SJSA1 (cell line): ENCODE measurements at places on chromosomes 6 and 20. TPM values are rescaled to one million over a fixed set of nuclear protein-coding genes. Genes with fewer than 3 reads are reported as not detected.

- no peak for DNase-seq
Observed at GRCh38 chr20:6034134-6034969, 19.5 kb downstream of the LRRN4 start.

- no peak for DNase-seq
Observed at GRCh38 chr6:69180361-69181067, 545.4 kb downstream of the ADGRB3 start.

DNA sequence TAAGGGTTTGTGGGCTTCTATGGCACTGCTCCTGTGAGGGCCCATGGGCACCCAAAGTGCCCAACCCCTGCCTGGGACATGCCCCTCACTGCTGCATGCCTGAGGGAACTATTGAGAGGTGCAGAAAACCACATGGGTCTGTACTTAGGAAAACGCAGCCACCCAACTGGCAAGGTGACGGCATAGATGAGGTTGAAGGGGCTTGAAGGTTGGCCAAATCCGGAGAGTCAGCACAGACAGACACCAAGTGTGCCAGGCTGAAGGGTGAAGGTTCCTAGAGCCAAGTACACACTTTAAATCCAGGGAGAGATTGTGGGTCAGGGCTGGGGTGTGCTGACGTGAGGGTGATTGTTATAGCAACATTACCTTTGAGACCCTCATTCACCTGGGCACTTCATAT, 6.2 kb downstream of the BANF2 start:
- no peak for DNase-seq

DNA sequence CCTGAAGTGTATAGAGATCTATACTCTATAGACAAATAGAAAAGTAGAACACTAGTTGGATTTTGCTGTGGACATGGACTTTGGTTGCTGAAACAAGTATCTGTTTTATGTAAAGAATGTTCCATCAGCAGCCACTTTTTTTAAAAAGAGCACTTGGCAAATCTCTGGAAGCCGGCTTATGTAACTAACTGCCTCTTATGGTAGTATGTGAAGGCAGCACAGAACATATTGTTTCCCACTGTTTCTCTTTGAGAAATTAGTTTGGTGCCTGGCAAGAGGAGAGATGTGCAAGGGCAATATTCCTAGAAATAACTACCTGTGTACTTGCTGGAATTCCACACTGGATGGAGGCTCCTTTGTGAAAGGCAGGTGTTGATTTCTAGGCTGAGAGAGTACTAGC, 242.3 kb upstream of the PREP start:
- no peak for DNase-seq

DNA sequence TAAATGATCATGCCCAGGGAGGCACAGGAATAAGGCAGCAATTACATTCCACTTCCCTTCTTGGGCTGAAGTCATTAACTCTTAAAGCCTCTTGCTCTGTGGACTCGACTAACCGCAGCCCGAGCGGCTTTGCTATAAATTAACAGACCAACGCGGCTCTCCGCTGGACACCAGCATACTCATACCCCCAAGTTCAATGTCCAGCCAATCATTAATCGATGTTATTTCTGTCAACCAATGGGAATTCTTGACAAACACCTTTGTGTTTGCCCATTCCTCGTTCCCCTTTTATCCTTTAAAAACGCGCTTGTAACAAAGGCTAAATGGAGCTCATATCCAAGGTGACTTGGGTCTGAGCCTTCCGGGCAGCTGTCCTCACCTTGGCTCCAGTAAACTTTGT, 183.1 kb upstream of the RALGAPA2 start:
- DNase-seq, result no peak

- no peak for DNase-seq
Observed at GRCh38 chr6:119966484-119966883, 616.9 kb upstream of the MAN1A1 start.

- DNase-seq, result no peak
Observed at GRCh38 chr20:5153612-5154542, 27.1 kb downstream of the CDS2 start.

TBX18 gene
- total RNA-seq, result 17.5 and 35.1 TPM in 2 replicates

LTB gene
- not detected in 2 replicates for total RNA-seq

DEFB127 gene
- not detected in 2 replicates for total RNA-seq

RSPO3 gene
- not detected in 2 replicates for total RNA-seq
